Renal cortex interstitium (tissue), 15 donors: ENCODE measurements at places on chromosomes 16 and 17.
A peak's percentile ranks its signal among the peaks of the same experiment; 100 is the strongest.

- DNase-seq, result no peak
These were observed 82.8 kb downstream of the PLCG2 start for GRCh38 chr16:81861915-81862314.

GRCh38 chr16:56792967-56793366 lies 63.0 kb downstream of the NUP93 start:
- DNase-seq, result no peak

- DNase-seq, result no peak
These were observed 37.9 kb downstream of the NUP88 start for GRCh38 chr17:5381542-5381941.

GRCh38 chr17:66580184-66580955 lies 254.5 kb upstream of the CACNG5 start:
- peak; percentile 57 for DNase-seq

GRCh38 chr16:84369938-84370627 lies 1.7 kb downstream of the ATP2C2 start:
- DNase-seq, result no peak

DNA sequence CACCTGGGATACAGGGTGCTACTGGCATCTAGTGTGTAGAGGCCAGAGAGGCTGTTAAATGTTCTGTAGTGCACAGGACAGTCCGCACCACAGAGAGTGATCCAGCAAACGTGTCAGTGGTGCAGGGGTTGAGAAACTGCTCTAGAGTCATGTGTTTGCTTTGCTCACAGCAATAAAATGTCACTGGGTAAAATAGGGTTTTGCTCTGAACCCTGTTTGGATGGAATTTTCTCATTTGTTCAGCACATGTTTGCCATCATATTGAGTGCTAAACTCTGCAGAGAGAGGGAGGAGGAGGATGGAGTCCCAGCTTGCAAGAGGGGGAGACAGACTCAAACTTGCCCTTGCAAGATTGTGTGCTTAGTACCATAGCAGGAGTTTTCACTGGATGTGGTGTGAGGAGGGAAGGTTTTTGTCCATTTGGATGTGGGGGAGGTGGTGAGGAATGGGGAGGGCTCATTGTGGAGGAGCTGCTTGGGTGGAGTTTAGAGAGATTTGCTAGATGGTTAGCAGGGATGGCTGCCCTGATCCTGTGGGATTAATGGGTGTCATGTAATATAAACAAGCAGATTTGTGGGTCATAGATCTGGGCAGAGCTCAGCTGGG lies 11.8 kb downstream of the PLCG2 start:
- DNase-seq, result peak; percentile 66

- DNase-seq, result no peak
These were observed 8.9 kb downstream of the EME1 start for GRCh38 chr17:50381920-50382319.

DNA sequence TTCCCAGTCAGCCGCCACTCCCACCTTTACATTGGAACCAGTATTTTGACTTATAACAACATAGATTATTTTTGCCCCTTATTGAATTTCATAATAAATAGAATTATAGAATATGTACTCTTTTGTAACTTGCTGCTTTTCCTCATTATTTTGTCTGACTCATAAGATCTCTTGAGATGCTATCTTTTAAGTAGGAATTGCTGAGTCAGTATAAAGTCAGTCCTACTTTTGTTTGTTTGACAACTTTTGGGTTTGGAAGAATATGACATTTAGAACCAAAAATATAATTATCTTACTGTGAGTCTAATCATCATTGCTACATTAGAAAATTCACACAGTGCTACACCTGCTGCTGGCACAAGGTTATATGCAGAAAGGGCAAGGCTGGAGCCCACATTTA lies 69.7 kb downstream of the STXBP4 start:
- DNase-seq, result no peak

DNA sequence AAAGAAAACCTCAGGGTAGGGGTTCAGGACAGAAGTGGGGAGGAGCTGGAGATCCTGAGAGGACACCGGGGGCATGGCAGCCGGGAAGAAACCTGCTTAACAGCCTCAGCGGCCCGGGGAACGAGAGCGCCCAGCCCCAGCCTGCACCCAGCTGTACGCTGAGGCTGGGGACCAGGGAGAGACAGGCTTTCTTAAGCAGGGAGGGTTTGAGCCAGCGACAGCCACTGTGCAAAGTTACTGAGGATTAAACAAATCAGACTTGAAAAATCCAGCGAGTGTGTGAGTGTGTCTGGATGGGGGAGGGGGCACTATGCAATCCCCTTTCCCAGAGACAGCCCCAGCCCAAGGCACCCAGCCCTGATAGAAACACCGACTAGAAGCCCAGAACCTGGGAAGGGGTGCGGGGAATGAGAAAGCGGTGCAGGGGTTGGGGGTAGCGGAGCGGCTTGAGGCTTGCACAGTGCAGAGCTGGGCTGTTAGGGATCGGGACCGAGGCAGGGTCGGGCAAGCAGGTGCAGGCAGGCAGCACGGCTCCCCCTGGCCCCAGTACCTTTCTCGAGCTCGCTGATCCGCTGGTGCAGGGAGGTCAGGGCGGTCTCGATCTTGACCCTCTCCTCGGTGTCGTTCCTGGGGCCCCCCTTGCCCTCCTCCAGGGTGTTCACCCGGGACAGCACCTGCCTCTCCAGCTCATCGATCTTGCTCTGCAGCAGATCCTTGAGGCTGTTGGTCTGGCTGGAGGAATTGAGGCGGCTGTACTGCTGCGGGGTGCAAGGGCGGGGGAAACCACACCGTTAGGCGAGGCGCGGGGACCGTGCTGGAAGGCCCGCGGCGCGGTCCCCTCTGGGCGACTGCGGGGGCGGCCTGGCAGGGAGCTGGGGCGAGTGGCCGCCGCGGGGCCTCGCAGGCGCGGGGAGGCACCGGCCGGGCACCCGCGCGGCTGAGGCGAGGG lies 1.2 kb downstream of the NPTX1 start:
- no peak for DNase-seq

- no peak for DNase-seq
These were observed 27.0 kb upstream of the MRPS23 start for GRCh38 chr17:57876866-57877237.

DNA sequence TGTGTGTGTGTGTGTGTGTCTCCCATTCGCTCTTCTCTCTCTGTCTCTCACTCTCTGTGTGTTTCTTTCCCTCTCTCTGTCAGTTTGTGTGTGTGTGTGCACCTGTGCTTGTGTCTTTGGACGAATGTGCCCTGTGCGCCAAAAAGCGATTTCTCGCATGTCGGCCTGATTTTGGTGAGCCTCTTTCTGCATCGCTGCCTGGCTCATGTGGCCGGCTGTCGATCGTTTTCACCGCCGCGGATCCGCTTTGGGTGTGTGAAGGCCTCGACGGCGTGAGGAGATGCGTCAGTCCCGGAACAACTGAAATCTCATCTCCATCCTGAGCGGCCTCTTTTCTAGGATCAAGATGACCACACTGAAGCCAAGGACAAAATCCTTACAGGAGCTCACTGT lies 609.0 kb downstream of the KCNJ18 start:
- no peak for DNase-seq

GRCh38 chr16:87506423-87507350 lies 13.9 kb upstream of the ZCCHC14 start:
- no peak for DNase-seq

DNA sequence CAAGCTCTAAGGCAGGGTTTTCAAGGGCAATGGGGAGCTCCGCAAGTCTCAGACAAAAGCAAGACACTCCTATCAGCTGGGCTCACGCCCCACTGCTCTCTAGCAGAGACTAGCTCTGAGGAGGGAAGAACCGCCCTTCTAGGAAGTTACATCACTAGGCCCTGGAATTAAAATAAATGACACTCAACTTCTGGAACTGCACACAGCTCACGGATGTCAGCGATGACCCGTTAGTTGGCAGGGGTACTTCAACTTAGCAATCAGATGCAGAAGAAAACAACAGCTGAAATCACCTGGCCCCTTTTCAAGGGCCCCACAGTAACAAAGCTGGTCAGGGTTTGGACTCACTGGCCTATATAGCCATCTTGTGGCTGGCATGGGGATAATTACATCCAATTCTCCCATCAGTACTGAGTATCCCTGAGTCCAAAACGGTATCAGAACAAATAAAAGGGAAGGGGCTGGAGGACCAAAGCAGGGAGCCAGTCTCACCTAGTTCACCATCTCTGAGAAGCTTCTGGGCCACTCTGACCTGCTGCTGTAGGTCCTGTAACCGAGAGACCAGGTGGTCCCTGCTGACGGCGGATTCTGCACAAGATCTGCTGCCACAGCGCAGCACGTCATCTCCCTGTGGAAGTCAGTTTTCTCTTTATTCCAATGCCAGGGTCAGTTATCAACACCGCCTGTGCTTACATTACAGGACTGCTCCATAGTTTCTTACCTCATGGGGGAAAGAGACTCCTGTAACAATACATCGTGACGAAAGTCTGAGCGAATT lies 22.2 kb downstream of the SERPINF1 start:
- no peak for DNase-seq

DNA sequence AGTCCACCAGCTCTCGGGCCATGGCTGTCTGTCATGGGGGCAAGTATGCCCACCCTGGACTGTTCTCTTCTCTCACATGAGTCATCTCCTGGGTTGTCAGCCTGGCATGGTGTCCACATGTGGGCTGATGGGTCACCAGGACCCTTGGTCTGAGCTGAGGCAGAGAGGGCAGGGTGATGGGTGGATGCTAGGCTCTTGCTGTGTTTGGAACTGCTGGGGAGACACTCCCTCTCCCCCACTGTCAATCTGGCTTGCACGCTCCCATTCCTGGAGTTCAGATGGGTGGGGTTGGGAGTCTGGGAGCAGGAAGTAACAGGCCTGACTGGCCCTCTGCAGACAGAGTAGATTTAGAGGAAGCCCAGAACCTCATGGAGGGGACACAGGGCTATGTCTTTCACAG lies 28.9 kb downstream of the KSR1 start:
- no peak for DNase-seq

- DNase-seq, result no peak
These were observed 6.6 kb downstream of the IGF2BP1 start for GRCh38 chr17:49003557-49004511.

GRCh38 chr17:63838631-63839171 lies 3.8 kb downstream of the SMARCD2 start:
- DNase-seq, result no peak

- no peak for DNase-seq
These were observed 148.7 kb upstream of the NOL11 start for GRCh38 chr17:67569015-67569451.

DNA sequence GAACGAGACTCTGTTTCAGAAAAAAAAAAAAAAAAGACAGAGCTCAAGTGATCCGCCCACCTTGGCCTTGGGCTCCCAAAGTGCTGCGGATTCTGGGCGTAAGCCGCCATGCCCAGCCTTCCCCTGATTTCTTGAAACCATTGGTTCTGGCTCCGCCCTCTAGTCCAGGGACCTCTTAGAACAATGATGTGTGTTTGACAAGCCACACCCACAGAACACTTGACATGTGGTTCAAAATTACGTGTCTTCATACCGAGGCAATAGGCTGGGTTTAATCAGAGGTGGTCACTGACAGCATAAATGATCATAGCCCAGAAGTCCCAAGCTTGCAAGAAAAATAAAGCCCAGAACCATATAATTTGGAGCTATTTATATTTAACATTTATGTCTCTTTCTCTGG lies 23.0 kb downstream of the KNOP1 start:
- no peak for DNase-seq

- DNase-seq, result no peak
These were observed 110.6 kb downstream of the ABCC1 start for GRCh38 chr16:16059895-16060590.

- DNase-seq, result no peak
These were observed 9.1 kb downstream of the NHERF1 start for GRCh38 chr17:74757502-74757901.

DNA sequence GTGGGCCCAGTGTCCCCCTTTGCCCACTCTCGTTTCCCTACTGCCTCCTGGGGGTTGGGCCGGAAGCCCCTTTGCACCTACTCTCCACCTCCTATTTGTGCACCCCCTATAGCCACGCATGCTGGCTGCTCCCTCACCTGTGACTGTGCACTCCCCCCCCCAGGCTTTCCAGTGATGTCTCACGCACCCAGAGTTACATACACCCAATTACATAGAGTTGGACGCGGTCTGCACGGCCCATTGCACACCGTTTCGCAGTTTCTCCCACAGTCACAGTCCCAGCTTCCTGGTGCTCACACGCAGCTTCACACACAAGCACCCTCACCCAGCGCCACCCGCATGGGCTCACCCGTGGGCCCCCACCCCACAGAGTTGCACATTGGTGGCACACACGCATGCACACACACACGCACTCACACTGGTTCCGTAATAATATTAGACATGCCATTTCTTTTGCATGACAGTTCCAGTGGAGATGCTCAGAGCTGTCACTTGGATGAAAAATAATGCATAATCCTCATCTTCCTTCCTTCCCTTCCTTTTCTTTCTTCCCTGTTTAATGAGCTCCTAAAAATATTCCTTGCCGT lies 21.5 kb upstream of the C1QL1 start:
- DNase-seq, result no peak

GRCh38 chr16:4096509-4096908 lies 19.7 kb downstream of the ADCY9 start:
- no peak for DNase-seq

DNA sequence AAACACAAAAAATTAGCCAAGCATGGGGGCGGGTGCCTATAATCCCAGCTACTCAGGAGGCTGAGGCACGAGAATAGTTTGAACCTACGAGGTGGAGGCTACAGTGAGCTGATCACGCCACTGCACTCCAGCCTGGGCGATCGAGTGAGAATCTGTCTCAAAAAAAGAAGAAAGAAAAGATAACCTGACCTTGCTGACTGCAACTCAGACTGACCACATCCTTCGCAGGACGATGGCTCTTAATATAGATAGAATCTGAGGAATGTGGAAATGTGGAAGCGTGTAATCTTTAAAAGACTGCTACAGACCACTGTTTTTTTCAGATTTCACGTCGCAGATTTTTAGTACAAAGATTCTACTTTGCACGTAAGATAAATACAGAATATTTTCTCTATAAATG lies 37.8 kb downstream of the KLHDC4 start:
- DNase-seq, result no peak
